Caki2 (cell line): ENCODE measurements at places on chromosomes 4 and X. TPM values are rescaled to one million over a fixed set of nuclear protein-coding genes. Genes with fewer than 3 reads are reported as not detected.

MAGEB17 gene
- total RNA-seq = not detected in 2 replicates

PRR27 gene
- total RNA-seq = not detected in 2 replicates

ARX gene
- not detected in 2 replicates for total RNA-seq

FAM184B gene
- total RNA-seq = not detected in 2 replicates

WDR17 gene
- total RNA-seq = 0.52 and 0.91 TPM in 2 replicates

DMP1 gene
- total RNA-seq = not detected in 2 replicates

DNA sequence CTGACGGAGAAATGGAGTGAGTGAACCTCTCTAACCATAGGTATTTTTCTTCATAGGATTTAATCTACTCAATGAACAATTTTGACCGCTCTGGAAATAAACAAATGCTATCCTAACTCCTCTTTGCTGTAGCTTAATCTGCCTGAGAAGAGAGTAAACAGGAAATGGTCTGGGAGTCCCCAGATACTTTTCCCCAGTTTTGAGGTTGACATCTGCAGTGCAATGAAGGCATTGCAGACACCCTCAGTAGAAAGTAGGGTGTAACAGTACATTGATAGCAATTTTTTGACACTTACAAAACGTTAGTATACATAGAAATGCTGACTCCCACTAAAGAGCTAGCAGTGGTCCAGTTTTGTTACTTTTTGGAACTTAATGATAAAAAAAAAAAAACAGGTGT lies 495.9 kb upstream of the FAM241A start:
- no peak for DNase-seq

GRCh38 chr4:1305261-1305711 lies 15.6 kb downstream of the MAEA start:
- no peak for DNase-seq

DNA sequence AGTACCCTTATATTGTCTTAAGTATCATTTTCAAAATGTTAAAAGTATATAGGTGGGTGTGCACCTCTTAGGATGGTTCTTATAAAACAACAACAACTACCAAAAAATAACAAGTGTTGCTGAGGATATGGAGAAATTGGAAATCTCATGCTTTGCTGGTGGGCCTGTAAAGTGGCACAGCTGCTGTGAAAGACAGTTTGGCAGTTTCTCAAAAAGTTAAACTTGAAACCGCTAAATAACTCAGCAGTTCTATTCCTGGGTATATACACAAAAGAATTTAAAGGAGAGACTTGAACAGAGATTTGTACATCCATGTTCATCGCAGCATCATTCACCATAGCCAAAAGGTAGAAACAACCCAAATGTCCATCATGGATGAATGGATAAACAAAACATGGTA lies 65.5 kb downstream of the HAND2 start:
- DNase-seq = no peak

DNA sequence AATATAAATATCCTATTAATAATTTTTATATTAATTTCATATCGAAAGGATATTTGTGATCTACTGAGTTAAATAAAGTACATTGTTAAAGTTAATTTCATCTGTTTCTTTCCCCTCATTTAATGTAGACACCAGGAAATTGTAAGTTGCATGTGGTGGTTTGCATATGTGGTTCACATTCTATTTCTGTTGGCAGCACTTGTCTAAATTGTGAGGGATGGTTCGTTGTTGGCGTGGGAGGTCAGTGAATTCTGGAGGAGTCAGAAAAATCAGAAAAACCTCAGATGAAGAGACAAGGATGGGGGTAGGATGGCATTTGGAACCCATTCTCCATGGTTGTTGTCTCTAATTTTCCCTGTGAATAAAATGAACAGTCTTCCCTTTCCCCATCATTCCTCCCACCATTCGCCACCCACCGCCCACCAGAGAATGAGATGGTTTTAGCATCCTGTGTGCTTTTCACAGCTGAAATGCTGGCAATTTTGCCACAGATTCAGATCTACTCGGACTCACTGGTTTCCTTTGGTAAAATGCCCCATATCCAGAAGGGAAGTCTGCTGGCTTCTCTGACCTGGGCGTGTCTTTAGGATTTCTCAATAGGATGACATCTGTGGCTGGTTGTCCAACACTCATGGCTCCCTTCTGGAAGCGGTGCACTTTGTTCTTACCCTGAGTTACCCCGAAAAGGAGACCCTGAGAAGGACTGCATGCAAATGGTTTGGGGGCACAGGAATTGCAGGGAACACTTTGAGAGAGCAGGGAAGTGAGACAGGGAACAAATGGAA lies 52.3 kb downstream of the LGI2 start:
- no peak for DNase-seq

GRCh38 chr4:138659812-138660316 lies 355.7 kb upstream of the NOCT start:
- no peak for DNase-seq

DNA sequence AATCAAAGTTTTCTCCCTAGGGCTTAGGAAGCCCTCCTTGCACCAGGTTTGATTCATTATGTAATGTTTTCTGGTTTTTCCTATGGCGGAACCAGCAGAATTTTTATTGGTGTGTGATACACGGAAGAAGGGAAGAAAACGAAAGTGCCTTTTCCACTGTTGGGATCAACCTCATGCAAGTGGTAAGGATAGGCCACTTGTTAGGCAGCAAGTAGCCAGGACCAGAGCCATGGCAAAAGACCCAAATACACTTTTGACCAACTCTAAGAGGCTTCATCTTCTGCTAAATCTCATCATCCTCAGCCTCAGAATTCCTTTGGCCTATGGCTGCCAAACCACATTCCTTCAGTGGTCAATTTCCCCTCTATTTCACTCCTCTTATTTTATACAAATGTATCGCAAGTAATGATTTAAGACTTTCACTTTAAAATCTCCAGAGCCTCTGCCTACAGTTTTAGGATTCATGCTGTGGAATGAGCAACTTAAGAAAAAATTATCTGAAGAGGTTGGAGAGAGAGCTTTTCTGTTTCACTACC lies 21.2 kb downstream of the PPAT start:
- no peak for DNase-seq

DNA sequence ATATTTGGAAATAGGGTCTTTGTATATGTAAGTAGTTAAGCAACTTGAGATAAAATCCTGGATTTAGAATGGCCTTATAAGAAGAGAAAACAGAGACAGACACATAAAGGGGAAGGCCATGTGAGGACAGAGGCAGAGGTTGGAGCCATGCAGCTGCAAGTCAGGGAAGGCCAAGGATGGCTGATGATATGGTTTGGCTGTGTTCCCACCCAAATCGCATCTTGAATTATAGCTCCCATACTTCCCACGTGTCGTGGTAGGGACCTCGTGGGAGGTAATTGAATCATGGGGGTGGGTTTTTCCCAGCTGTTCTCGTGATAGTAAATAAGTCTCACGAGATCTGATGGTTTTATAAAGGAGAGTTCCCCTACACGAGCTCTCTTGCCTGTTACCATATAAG lies 76.3 kb downstream of the STK32B start:
- DNase-seq = no peak

DNA sequence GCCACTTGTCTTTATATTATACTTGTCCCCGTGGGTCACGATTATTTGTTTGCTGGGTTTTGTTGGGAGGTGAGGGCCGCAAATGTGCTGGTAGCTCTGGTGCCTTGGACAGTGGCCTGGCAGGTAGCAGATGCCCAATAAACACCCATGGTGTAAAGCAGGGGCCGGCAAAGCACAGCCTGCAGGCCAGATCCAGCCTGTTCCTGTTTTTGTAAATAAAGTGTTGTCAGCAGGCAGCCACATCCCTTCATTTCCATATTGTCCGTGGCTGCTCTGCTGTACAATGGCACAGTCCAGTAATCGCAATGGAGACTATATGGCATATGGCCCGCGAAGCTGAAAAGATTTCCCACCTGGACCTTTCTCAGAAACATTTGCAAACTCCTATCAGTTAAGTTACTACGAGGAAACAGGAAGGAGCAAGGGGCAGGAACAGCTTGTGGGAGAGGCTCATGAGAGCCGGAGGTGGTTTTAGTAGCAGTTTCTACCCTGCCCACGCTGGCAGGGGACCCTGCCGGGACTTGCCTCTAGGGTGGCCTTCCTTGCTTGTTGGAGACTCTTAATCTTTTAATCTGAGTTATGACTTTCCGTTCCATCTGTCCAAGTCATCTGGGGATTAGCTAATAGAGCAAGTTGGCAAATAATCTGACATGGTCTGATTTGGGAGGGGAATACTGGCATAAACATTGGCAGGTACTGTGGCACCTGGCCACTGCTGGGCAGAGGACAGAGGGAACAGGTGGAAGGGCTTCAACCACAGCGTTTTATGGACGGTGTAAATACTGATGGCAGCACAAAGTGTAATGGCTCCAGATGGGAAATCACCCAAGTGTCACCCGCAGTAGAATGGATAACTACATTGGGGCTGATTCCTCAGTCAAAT lies 19.6 kb downstream of the CLCN4 start:
- no peak for DNase-seq

DNA sequence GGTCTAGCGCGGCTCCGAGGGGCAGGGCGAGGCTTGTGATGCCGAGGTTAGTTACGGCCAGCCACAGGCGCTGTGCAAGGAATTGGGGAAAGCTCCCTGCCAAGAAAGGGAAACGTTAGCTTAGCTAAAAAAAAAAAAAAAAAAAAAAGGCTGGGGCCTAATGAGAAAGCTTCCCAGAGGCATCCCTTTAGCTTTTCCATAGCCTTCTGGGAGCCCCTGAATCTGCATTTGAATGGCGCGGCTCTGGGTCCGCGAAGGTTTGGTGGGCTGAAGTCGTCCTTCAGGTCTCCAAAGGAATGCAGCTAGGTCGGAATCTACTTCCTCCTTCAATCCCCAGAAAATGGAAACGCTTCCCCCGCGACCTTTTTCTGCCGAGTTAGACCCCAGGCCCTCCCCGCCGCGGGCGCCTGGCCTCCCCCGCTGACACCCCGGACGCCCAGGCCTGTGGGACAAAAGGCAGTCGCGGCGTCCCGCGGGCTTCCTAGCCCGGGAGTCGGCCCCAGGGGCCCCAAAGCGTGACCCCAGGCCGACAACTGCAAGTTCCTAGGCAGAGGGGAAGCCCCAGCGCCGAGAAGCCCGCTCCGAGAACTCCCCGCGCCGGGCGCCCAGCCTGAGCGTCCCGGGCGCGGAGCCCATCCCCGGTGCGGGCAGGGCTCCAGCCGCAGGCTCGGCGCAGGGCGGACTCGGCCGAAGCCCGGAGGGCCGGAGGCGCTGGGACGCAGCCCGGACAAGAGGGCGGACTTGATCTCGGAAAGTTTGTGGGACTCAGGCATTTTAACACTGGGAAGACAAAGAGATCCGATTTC lies 605 bp upstream of the FAT1 start:
- DNase-seq = peak; percentile 70

DNA sequence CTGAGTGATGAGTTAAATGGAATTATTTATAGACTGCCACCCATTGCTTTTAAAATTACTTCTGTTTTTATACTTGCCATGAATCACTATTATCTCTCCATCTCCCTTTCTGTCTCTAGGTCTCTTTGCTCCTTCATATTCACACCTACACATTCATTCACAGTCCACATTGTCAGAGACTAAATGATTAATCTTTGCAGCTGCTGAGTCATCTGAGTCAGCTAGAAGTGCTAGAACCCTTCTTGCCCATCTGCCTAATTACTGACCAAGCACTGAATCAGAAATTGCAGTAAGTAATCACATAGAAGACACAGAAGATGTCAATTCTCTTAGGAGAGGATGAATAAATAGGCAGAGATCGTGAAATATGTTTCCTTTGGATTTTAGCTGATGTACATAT lies 31.6 kb upstream of the RPS6KA6 start:
- DNase-seq = peak; percentile 58

DNA sequence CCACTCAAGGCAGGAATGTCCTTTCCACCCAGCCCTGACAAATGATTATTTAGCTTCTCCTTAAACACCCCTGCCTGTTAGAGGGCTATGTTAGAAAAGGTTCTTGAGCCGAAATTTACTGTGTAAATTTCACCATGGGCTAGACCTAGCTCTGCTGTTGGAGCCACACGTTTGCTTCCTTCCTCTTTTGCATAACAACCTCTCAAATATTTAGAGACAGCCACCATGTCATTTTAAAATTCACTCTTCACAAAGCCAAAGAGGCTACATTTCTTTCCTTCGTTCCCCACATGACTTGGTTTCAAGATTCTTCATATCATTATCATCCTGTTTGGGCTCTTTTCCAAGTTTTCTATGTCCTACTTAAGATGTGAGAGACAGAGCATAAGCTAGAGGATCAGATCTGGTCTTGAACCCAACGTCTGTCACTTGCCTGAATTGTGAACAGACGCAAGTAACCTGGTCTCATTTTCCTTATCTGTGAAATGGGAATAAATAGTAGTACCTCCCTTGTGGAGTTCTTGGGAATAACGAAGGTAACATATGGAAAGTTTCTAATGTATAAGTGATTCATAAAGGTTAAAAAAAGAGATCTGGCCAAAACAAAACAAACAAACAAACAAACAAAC lies 6.7 kb downstream of the DOCK11 start:
- no peak for DNase-seq

GRCh38 chr4:87707279-87707918 lies 57.3 kb downstream of the DMP1 start:
- no peak for DNase-seq

DNA sequence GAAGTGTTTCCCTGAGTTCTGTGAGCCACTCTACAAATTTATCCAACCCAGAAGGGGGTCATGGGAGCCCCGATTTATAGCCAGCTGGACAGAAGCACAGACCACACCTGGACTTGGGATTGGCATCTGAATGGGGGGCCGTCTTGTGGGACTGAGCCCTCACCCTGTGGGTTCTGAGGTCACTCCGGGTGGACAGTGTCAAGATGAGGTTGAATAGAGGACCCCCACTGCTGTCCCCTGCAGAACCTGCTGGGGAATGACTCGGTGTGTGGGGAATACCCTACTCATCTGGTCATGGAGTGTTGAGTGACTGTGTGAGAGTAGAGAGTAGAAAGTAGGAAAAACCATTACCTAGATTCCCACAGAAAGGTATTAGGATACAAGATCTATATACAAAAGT lies 67.5 kb downstream of the ZFYVE28 start:
- no peak for DNase-seq

- no peak for DNase-seq
These were observed 3.4 kb upstream of the MAML3 start for GRCh38 chr4:140157341-140157740.

DNA sequence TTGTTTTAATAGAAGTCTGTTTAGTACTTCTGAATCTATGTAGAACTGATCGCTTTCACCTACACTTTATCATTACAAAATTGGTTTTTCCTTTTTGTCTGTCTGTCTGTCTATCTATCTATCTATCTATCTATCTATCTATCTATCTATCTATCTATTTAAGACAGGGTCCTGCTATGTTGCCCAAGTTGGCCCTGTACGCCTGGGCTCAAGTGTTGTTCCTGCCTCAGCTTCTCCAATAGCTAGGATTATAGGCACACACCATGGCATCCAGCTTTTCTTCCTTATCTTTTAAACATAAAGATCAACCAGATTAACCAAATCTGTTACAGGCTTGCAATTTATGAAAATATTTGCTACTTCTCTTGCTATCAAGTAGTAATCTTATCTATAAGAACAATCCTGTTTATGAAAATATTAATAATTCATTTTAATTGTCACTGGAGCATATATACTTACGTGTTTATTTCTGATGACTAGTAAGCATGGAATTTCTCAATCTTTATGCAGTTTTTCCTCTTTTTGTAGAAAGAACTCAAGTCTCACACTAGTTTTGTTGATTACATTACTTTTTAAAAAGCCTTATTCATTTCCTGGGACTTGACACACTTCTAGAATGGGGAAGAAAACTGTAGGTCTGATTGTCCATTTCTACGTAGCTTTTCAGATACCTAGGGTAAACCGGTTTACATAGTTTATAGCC lies 24.5 kb downstream of the KIAA0232 start:
- no peak for DNase-seq
